ENCODE measurements at places on chromosomes 4 and X.

- DNase-seq, result no peak
These were observed 8.5 kb upstream of the SETD7 start for GRCh38 chr4:139564502-139564901.

DNA sequence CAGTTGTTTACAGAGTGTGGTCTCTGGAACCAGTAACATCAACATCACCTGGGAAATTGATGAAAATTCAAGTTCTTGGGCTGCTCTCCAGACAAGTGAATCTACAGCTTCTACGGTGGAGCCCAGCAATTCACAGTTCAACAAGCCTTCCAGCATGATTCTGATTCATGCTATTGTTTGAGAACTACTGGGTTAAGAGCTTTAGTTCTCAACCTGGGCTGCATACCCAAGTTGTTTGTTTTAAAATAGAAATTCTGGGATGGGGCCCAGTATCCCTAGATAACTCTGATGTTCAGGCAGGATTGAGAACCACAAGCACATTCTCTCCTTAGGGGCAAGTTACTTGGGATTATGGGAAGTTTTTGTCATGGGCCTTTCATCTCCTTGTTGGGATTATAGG, 37.9 kb upstream of the PGK1 start:
- no peak for DNase-seq

DNA sequence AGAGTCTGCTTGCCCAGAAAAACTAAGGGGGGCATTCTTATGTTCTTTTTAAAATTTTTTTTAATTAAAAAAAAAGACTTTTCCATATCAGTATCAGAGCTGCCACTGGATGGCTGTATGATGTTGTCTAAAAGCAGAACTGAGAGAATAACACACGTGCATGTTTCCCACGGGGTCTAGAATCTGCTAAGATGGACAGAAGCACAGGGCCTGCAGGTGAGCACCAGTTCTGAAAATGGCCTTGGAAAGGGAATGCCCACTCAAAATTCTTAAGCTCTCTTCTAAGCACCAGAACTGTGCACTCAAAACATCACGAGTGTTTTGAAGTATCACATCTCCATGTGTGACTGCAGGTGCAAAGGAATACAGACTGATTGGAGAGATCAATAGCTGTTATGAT, 61.1 kb downstream of the ARAP2 start:
- DNase-seq, result no peak

DNA sequence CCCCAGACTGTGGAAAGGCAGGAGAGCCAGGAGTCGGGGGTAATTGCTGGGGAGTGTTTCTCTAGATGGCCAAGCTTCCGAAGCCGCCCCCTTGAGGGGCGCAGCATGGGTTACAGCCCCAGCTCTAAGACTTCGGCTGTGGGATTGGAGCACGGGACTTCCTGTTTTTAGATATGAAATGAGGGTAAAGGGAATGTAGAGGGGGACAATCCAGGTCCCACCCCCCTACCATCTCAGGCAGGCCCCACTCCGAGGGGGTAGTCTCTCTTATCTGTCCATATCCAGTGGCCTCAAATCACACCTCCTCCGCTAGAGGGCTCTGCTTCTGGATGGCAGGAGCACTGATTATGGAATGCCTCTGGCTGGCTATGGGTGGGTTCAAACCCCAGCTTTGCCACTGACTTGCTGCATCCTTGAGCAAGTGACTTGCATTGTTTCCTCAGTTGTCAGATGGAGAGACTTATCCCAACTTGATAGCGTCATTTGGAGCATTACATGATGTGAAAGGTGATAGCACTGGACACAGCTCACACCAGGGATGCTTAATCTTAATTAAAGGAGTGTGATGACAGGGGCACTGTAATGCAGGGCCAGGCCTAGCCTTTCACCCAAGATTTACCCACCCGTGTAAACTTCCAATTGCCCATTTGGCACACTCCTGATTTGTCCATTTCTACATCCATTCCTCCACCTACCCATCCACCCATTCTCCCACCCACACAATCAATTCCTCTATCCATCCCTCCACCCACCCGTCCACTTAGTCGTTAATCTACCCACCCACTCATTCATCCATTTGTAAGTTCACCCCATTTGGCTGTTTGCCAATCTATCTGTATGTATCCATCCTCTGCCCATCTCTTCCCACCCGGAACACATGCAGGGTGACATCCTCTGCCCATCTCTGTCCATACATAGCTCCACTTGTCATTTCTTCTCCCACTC, 848 bp upstream of the KCND1 start:
- DNase-seq, result peak; percentile 51

DNA sequence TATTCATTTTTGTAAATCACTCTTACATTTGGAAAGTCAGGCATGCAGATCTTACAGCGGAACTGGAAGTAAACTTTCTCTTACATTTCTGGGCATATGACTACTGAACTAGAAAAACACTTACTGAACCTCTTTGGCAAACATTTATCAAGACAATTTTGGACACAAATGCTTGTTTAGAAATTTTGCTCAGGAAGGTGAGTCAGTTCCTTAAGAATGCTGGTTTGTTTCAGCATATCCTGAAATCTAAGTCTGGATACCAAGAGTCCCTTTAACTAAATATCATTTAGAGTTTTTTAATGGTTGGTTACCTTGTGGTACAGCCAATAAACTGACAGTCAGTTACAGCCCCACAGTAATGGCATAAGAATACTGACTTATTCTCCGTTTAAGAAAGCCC, 15.0 kb downstream of the SHISA3 start:
- DNase-seq, result peak; percentile 50

DNA sequence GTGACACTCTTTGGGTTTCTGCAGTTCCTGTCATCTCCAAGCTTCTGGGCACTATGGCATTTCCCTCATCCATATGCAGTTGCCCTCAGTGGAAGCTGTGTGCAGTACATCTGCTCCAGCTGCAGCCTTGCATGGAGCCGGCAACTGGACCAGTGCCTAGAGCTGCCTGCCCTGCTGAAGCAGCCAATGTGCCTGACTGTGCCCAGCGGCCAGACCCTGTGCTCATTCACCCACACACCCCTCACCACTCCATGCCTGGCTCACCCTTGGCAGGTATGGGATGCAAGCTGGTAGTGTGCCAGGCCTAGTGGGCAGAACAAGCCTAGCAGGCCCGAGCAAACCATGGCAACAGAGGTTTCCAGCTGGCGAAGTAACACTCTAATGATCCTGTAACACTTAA, 370.8 kb downstream of the FSTL5 start:
- no peak for DNase-seq

GRCh38 chrX:122866532-122866931, 317.5 kb upstream of the GRIA3 start:
- DNase-seq, result no peak

DNA sequence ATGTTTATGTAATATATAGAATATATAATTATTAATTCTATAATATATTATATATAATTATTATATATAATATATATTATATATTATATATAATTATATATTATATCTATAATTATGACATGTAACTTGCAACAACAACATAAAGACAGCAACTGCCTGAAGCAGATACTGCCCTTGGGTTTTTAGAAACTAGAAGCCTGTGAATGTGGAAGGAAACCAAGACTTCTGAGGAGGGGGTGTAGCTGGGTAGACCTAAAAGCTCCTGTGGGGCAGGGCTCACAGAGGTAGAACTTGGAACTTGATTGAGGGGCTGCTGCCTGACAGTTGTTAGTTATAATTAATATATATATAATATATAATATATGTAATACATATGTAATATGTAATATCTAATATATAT, 167.2 kb upstream of the SLIT2 start:
- DNase-seq, result no peak

- DNase-seq, result no peak
These were observed 52.4 kb downstream of the MID2 start for GRCh38 chrX:107878106-107878505.

- DNase-seq, result peak; percentile 18
These were observed 42.4 kb downstream of the DCUN1D4 start for GRCh38 chr4:51885363-51885762.

DNA sequence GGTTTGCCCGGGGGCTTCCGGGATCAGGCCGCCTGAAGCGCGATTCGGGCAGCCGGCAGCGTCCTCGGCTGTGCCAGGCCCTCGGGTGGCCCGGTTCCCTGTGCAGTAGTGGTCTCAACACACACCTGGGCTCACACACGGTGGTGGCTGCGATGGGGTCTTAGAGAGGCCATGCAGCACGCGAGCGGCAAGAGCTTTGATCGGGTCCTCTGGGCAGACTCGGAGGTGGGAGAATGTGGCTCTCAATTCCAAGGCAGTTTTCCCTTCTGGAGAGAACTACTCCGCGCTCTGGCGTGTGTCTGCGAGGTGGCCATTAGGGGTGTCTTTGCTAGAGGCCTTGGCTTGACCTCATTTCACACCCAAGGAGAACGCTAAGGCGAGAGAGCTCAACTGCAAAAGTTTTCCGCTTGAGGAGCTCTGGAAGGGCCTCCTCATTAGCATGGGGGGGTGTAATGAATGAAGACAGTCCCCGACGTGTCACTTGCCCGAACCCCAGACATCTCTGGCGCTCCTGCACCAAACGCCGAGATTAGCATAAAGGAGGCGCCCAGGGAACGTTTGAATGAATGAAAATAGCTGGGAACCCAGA, 771 bp upstream of the RBPJ start:
- DNase-seq, result no peak

DNA sequence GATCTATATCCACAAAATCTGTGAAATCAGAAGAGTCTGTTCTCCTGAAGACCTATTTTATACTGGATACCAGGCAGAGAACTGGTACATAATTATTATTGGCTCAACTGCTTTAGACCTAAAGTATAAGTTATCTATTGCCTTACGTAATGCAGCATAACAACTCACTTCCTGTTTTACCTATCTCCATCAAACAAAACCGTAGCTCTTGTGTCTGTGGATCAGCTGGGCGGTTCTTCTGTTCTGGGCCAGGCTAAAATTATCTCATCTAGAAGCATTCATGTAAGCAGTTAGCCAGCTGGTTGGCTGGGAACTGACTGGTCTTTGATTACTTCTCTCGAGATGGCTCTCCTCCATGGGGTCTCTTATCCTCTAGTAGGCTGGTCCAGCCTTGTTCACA, 57.8 kb downstream of the PPP1R2C start:
- DNase-seq, result no peak

- DNase-seq, result no peak
These were observed 4.4 kb upstream of the CHM start for GRCh38 chrX:86051741-86052140.

- DNase-seq, result no peak
These were observed 12.1 kb downstream of the LETM1 start for GRCh38 chr4:1843852-1844251.

- no peak for DNase-seq
These were observed 17.9 kb upstream of the ADD1 start for GRCh38 chr4:2825740-2826139.
